BJ (cell line): ENCODE measurements at places on chromosomes 7 and 10. TPM values are rescaled to one million over a fixed set of nuclear protein-coding genes. Genes with fewer than 3 reads are reported as not detected.

OPALIN gene
- polyA plus RNA-seq = not detected in 2 replicates

CUEDC2 gene
- polyA plus RNA-seq = 51.2 and 74.4 TPM in 2 replicates

ZNF775 gene
- 1.6 and 2.1 TPM in 2 replicates for polyA plus RNA-seq

PRSS2 gene
- polyA plus RNA-seq = not detected in 2 replicates

EVX1 gene
- not detected in 2 replicates for polyA plus RNA-seq

NT5C3A gene
- 11.0 and 19.0 TPM in 2 replicates for polyA plus RNA-seq

MMD2 gene
- polyA plus RNA-seq = not detected in 2 replicates

SERPINE1 gene
- polyA plus RNA-seq = 1,118 and 1,433 TPM in 2 replicates

CUZD1 gene
- polyA plus RNA-seq = 0.64 and 0.85 TPM in 2 replicates

SPDYE5 gene
- polyA plus RNA-seq = 0.04 TPM in 1 of 2 replicates, not detected in the other

- DNase-seq = no peak
Measured at GRCh38 chr10:10141782-10142382, 875.8 kb upstream of the CELF2 start.

GRCh38 chr10:116109481-116109880 lies 163.5 kb downstream of the GFRA1 start:
- no peak for DNase-seq

DNA sequence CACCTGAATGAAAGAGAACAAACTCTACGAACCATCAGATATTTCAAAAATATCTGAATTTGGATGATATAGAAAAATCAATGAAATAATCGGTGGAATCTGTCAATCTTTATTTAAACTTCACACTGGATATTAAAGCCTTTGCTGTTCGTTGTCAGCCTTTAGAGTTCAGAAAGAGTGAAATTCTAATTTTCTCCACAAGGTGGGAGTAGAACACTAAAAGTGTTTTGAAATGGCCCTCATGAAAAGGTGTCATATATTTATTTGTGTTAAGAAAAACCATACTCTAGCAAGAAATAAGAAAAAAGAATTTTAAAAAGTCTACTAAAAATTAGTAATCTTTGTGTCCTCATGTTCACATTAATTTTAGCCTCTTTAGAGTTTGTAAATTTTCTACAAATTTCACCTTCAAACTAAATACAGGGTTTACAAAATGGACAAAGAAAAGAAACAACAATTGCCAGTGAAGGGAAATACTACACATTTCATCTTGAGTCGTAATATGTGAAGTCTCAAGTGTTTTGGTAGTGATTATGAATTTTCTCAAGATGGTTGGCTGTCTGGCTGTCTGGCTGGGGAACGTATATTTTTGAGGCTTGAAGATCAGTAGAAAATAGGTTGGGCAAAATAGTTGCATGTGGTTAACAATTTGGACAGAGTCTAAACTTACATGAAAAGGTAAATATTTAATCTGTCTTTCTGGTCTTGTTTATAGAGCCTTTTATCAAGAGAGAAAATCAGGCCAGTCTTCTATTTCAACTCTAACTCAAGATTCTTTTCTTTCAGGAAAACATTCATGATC lies 43.7 kb downstream of the DNAJB9 start:
- no peak for DNase-seq

DNA sequence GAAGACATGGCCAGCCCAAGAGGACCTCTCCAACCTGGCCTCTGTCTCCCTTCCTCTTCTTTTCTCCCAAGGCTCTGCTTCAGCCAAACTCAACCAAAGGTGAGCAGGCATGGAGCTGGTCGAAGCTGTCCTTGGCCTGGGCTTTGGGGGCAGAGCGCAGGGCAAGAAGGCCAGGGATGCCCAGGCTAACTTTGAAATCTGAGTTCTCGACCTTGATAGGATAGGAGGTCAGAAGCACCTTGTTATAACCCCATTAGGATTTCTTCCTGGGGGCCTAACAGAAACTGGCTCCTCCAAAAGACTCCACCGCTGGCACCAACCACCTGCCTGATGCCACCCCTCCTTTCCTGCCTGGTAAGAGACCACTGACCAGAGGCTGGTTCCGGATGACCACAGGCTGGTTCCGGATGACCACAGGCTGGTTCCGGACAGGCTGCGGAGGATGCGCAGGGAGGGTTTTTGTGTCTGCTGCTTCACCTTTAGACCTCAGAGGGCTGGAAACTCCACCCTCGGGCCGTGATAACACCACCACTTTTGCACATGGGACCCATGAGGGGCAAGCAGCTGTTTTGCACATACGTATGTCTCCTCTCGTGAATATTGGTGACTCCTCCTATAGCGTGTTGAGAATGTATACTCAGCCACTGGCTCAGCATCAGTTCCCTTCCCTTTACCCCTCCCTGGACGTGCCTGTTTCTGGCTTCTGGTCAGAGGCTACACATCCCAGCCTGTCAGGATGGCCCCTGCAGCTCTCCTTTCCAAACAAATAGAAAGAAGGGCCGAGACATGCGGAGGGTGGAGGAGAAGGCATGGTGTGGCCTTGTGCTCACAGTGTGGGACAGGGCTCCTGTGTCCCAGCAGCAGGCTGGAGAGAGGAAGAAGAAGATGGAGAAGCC lies 140.1 kb downstream of the DNAJB6 start:
- DNase-seq = no peak

DNA sequence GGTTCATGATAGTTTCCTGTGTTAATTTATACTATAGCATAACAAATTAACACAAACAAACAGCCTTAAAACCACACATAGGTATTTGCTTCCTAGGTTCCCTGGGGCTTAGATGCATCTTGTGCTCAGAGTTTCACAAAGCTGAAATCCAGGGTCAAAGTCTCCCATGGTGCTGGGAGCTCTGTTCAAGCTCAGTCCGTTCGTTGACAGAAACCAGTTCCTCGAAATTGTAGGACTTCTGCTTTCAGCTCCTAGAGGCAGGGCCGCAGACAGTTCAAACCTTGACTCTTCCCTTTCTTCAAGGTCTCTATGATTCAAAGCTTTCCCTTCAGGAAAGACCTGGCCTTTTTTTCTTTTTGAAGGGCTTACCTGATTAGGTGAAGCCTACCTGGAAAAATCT lies 90.5 kb downstream of the VSTM2A start:
- no peak for DNase-seq

GRCh38 chr7:87129848-87130247 lies 22.4 kb upstream of the DMTF1 start:
- DNase-seq = no peak

- DNase-seq = peak; percentile 97
Measured at GRCh38 chr10:114638821-114639625, 19.1 kb downstream of the ABLIM1 start.

GRCh38 chr7:115754226-115754625 lies 276.3 kb downstream of the TFEC start:
- DNase-seq = no peak
